ENCODE measurements at places on chromosomes 13 and 19.

DNA sequence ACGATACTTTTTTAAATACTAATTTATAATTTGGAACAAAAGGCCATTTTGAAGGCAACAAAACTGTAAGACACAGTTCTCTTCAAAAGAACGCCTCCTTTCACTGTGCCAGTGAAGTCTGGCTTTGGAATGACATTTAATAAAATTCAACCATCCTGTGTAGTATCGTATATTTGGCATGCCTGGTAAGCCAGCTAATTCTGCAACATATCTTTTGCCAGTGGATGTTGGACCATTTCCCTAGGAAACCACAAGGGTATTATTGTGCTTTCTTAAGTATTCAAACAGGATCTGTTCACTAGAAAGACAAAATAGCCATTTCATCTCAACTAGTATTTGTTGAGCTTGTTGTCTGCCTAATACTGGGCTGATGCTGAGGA lies 111.6 kb downstream of the RGCC start:
- no peak for DNase-seq

DNA sequence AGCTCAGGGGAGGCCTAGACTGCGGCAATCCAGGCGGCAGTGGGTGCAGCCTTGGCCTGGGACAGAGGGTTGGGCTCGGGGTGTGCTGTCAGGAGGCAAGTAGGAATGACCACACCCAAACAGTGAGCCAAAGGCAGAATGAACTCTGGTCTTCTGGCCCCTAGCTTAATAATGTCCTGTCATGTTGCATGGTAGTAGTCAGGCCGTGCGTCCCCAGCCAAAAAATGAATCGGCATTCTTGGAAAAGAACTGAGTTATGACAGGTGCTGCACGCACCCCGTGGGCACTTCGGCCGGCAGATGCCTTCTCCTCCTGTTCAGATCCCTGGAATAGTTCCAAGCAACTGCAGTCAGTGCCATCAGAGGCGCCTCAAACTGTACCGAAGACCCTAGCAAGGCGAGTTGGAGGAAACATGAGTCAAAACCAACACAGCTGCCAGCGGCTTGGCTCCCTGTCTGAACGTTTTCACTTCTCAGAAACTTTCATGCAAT lies 55.9 kb downstream of the ATP7B start:
- DNase-seq, result no peak

- no peak for DNase-seq
Observed at GRCh38 chr13:53054569-53054968, 26.0 kb downstream of the OLFM4 start.

- DNase-seq, result peak; percentile 33
Observed at GRCh38 chr13:40116008-40116407, 460.5 kb downstream of the COG6 start.

GRCh38 chr13:97141564-97142005 lies 80.5 kb upstream of the MBNL2 start:
- DNase-seq, result peak; percentile 6

DNA sequence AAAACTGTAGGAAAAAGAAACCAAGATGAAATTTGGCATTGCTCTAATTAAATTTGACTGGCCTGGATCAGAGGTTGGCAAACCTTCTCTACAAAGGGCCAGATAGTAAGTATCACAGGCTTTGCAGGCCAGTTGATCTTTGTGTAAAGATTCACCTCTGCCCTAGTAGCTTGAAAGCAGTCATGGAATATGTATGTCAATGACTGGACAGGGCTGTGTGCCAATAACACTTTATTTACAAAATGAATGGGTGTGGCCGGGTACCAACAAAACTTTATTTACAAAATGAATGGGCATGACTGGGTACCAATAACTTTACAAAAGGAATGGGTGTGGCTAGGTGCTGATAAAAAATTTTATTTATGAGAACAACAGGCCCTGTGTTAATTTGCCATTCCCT lies 20.0 kb downstream of the SIN3B start:
- DNase-seq, result no peak

DNA sequence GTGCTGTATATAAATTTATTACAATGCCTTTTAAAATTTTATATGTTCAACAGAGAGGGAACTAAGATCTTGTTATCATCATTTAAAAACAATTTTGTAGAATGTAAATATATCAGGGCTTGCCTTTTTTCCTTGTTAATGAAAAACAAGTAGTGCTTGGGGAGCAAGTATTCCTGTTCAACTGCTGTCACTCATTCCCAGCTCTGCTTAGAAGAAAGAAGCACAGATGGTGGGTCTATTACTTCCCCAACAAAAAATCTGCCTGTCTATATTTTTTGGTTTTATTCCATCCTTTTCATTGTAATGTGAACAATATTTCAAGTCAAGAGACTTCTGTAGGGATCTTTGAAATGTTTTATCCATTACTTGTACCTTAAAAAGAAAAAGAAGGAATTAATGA lies 503.9 kb downstream of the GPC5 start:
- no peak for DNase-seq

- no peak for DNase-seq
Observed at GRCh38 chr13:49347650-49348385, 96.0 kb downstream of the CAB39L start.

GRCh38 chr19:38730731-38731589 lies 13.3 kb downstream of the CAPN12 start:
- DNase-seq, result no peak

All from stimulated activated naive CD8-positive, alpha-beta T cell treated with anti-CD3 and anti-CD28 coated beads, Interleukin-15, Interleukin-2, amounts not matched to agents 100 U/mL and 50 U/mL, for 24 hours (primary cell).